ENCODE measurements at places on chromosomes 11 and 22.
A peak's percentile ranks its signal among the peaks of the same experiment; 100 is the strongest.

DNA sequence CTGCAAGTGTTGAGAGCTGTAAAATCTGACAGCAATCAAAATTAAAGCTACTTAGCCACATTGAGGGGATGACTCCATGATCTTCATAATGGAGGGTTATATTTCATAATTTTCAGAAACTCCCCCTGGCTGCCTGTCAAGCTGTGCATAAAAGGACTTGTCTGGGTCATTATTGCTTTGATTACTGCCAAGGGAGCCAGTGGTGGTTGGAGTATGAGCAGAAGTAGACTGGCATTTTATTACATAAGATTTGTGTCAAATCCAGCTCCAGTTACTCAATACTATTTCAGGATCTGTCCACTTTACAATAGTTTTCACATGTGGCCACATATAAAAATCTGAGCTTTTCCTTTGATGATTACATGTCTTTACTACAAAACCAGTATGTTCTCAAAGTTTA is 108.9 kb upstream of the SLC5A12 start:
- DNase-seq, result no peak

DNA sequence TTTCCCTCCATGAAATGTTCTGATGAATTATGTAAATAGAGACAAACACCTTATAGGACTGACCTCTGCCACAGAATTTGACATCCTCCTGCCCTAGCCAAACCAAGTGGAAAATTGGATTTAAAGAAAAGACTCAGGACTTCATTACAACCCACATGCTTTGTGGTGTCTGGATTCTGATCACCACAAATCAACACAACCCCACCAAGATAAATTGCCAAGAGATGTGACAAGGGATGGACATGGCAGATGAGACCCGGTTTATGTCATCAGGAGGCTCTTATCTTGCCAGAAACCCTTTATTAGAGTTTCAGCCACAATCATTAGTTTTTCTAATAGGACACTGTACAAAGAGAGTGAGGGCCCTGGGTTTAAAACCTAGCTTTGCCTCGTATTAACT is 57.9 kb upstream of the SLC6A5 start:
- no peak for DNase-seq

DNA sequence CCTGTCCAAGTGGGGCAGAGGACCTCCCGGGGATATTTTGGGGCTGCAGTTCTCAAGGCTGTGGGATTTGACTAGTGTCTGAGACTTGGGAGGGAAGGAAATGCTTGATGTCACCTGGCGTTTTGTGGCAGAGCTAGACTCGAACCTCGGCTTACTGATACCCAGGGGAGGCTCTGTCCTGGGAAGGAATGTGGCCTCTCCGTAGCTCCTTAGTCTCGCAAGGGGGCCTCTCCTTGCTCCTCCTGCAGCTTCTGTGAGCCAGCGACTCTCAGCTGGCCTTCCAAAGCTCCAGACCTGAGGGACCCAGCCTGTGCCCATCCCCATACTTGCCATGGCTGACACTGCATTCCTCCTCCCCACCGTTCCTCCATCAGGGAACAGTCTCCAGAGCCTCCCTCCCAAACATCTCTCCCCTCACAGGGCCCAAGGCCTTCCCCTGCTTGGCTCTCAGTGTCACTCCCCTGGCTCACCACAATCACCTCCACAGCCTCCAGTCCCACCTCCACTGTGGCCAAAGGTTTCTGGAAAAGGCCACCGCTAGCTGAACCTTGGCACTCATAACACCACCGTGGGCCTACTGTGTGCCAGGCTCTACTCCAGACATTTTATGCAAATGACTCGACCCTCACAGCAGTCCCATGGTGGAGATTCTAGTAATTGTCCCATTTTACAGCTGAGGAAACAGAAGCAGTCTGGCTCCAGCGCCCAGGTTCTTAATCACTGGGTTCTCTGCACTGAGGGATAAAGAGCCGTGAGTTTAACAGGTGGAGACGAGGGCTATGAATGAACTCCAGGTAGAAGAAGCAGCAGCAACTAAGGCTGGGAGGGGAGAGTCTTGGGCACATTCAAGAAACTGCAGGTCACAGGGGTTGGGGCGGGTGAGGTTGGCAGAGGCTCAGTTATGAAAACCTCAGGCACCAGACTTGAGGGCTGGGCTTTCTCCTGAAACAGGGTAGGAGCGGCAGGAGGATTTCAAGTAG is 12.1 kb downstream of the P2RY2 start:
- DNase-seq, result no peak

- DNase-seq, result no peak
Measured at GRCh38 chr22:17958166-17958565, 66.2 kb downstream of the MICAL3 start.

GRCh38 chr11:61131998-61132555 is 29.1 kb downstream of the VPS37C start:
- no peak for DNase-seq

GRCh38 chr11:65541093-65541982 is 16.5 kb downstream of the SCYL1 start:
- DNase-seq, result no peak

- DNase-seq, result no peak
Measured at GRCh38 chr11:43969543-43969942, 27.1 kb downstream of the C11orf96 start.

GRCh38 chr11:46484101-46484500 is 92.5 kb upstream of the CHRM4 start:
- DNase-seq, result no peak

DNA sequence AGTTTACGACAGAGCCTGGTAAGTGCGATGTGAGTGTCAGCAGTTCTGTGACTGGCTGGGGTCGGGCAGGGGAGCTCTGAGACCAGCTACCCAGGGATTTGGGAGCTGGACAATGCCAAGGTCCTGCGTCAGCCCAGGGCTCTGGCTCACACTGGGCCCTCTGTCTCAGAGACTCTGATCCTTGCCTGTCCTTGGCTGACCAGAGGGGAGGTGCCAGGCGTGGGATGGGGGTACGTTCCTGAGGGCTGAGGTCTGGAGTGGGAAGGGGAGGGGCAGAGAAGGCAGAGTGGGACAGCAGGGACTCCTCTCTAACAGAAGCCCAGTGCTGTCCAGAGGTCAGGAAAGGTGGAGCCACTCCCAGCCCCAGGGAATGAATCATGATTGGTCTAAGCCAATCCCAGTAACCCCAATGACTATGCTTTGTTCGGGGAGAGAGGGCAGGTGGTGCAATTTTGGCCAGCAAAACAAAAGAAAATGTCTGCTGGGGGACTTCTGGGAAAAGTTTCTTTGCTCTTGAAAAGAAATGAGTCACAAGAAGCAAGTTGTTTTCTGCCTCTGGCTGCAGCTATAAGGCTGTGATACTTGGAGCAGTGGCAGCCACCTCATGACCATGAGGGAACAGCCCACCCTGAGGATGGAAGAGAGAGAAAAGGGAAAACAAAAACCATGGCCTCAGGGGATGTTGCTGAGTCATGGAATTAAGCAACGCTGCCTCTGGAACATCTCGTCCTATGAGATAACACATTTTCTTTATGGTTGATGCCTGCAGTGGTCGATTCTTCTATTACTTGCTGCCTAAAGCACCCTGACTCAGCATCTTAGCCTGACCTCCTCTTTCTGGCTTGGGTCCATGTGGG is 108.3 kb downstream of the CHST1 start:
- no peak for DNase-seq

DNA sequence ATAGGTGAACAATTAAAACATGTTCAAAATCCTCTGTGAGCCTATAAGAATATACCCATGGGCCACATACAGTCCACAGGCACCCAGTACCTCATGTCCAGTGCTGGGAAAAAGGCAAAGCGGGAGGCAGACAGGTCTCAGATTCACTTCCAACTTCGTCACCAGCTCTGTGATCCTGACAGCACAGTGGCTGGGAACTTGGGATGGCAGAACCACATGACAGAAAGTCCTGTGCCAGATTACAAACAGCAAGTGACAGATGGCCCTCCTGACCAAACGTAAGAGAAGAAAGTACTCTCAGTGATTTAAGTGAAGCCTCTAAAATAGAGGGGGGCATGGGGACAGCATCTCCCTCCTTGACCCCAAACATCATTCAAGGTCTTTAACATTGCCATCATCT is 5.8 kb downstream of the SLC1A2 start:
- DNase-seq, result no peak

DNA sequence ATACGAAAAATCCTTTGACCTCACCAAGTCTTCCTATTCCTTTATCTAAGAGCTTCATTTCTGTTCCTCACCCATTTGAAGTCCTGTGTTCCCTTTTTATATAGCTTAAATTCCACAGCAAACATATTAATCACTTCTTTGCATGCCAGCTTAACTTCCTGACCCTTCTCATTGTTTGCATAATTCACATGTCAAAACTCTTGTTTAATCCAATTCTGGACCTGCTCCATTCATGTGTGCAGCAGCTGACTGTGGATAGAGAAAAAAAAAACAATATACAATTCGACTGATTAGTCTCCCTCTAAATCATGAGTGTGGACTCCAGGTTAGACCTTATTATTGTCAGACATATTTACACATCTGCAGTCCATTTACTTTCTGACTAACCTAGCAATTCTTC is 991.2 kb upstream of the TENM4 start:
- no peak for DNase-seq

- DNase-seq, result no peak
Measured at GRCh38 chr11:119749006-119749565, 20.1 kb upstream of the NECTIN1 start.

- DNase-seq, result peak; percentile 74
Measured at GRCh38 chr11:70090961-70091381, 12.9 kb downstream of the ANO1 start.

DNA sequence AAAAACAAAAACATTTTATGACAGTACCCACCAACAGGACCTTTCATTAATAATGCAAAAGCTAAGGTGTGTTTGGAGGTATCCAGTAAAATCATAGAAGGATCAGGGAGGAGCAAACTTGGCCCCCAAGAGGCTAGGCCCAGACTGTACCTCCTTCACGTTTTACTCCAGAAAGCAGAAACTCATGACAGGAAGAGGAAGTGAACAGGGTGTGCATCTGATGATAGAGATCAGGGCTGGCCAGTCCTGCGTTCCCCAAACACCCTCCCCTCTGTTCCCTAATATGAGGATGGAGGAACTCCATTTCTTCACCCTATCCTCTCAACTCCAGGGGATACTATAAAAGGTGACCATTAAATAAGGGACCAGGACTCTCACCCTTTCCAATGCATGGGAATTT is 10.2 kb upstream of the MS4A12 start:
- DNase-seq, result no peak

DNA sequence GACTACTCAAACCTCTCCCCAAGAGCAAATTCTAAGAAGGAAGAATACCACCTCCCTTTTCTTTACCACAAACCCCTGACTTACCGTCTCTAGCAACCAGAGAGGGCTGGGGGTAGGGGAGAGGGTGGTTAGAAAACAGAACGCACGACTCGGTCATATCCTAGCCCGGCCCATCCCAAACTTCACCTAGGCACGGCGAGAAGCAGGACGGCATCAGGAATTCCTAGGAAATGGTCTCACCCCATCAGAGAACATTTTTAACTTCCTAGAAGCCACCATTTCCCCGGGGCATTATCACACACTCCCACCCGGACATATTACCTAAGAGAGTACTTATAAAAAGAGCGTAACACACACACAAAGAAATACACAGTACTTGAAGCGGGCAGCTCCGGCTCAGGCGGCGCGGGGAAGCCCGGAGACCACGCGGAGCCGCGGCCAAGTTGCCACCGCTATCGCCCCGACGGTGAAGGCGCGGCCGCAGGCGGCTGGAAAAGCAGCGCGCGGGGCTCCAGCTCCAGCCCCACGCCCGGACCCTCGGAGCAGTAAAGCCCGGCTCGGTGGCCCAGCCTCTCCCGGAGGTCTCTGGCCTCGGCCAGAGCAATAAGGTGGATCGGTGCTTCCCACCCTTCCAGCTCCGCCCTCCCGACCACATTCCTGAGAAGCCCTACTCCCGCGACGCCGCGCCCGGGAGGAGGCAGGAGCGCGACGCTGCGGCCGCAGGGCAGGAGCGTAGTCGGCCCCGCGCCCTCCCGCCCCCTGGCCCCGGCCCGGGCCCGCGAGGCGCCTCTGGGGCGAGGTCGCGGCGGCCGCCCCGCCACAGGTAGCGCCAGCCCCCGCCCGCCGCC is 878 bp downstream of the RRAS2 start:
- no peak for DNase-seq

DNA sequence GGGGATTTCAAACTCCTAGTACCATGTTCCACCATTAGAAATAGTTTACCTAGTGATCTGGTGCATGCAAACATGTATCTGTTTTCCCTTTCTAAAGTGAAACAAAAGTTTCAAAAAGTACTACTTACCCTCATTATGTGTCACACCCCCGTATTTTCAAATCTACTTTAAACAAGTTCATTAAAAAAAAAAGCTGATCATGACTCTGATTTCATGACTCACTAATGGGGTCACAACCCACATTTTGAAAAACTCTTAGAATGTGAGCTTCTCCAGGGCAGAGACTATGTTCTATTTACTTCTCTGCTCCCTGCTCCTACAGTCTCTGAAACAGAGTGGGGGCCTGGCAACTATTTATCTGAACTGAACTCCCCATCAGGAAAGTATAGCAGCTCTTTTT is 18.2 kb downstream of the CHRM1 start:
- DNase-seq, result no peak

GRCh38 chr22:23772649-23773473 is at the start of gene MMP11:
Gene MMP11 (plus strand): TSS chr22:23772849. CDS start chr22:23772871, 22 bp downstream.
- DNase-seq, result no peak

DNA sequence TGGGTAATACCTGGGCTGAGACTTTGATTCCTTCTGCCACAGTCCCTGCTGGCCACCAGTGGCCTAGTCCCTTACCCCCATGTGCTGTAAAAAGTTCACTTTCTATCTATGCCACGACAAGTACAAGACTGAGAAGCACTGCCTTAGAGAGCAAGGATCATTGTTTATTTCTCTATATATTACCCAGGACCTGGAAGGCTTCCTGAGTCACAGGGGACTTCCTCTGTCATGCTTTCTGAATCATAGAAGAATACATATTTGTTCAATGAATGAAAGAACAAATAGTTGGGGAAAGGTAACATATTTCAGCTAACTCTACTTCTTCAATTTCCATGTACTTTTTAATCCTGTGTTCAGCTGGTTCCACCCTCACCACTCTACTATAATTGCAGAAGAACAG is 5.5 kb upstream of the SYT9 start:
- DNase-seq, result no peak

- DNase-seq, result no peak
Measured at GRCh38 chr11:43681401-43681942, 934 bp downstream of the HSD17B12 start.

GRCh38 chr11:96465512-96465911 is 75.7 kb downstream of the JRKL start:
- DNase-seq, result no peak

GRCh38 chr11:68946416-68947090 is 34.2 kb downstream of the MRGPRD start:
- no peak for DNase-seq

GRCh38 chr11:27874998-27875830 is 175.0 kb upstream of the BDNF start:
- DNase-seq, result no peak

GRCh38 chr11:71255323-71255722 is 2.9 kb upstream of the SHANK2 start:
- DNase-seq, result no peak
